ENCODE measurements at places on chromosomes 13 and 19. TPM values are rescaled to one million over a fixed set of nuclear protein-coding genes. Genes with fewer than 3 reads are reported as not detected.
A peak's percentile ranks its signal among the peaks of the same experiment; 100 is the strongest.

DNA sequence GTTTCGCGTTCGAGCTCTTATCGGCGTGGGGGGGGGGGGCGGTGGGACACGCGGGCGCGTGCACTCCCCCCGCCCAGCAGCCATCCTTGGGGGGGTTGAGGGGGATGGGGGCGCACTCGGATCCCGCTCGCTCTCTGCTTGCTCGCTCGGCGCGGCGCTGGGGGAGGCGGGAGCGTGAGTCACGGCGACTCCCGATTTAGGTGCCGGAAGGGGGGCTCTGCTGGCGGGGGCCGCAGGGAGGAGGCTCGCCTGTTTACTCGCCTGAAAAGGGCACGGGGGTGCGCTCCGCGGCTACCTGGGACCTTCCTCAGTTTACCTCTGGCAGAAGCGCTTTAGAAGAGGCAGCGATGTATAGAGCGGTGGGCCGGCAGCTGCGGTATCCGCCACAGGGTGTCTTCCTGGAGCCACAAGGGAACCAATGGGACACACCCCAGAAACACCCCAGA is 1.1 kb upstream of the PDE4A start:
- no peak for DNase-seq

DNA sequence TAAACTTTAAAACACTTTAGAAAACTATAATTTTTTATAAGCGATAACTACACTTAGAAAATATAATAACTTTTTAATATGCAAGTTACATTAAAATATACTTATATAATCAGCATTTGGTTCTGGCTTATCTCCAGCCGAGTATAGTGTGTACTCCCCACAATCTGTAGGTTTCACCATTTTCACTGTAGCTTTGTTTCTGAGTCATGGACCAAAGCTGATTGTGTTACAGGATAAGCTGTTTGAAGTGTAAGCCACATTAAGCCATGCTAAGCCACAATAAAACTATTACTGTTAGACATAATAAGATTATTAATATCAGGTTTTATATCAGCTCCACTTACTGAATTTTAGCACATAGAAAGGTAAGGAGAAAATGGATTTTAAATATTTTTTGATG is 43.8 kb downstream of the CCDC122 start:
- DNase-seq = no peak

DNA sequence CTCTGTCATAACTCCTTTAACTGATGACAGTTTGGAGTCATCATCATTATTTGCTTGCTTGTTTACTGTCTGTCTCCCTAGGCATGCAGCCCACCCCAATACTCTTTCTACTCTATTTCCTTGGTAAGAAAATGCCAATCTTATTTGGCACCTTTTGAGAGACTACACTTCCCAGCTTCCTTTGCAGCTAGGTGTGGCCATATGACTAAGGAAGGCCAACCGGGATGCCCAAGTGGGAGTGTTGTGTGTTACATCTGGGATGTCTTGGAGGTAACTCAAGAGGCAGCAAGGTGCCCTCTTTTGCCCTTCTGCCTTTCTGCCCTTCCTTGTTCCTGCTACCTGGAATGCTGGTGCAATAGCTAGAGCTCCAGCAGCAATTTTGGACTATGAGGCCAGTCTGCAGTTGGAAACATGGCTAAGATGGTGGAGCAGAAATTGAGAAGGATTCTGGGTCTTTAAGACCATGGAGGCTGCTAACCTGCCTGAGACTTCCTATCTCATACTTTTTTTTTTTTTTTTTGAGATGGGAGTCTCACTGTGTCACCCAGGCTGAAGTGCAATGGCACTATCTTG is 27.5 kb downstream of the C19orf81 start:
- no peak for DNase-seq

DNA sequence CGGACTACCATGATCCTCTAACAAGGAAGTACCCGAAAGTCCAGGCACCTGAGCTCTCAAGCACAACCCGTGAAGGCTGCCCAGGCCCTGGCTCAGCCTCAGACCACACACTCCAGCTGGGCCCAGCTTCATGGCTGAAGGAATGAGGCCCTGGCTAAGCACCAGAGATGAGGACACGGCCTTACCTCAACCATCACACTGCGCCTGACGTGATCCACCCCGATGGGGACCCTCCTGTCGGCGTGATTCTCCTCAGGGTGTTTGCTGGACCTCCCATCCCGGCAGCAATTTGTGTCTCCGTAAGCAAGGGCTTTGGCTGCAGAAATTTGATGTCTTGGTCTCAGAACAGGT is 56.5 kb downstream of the F2RL3 start:
- DNase-seq = no peak

Gene TMPRSS9
- total RNA-seq = not detected

Gene EVI5L
- 19.4 TPM for total RNA-seq

Gene PTPRS
- 51.5 TPM for total RNA-seq

GRCh38 chr13:99033814-99034213 is 56.0 kb upstream of the DOCK9 start:
- DNase-seq = no peak

Gene ZNF681
- total RNA-seq = 0.30 TPM

Gene RELB
- 2.9 TPM for total RNA-seq

DNA sequence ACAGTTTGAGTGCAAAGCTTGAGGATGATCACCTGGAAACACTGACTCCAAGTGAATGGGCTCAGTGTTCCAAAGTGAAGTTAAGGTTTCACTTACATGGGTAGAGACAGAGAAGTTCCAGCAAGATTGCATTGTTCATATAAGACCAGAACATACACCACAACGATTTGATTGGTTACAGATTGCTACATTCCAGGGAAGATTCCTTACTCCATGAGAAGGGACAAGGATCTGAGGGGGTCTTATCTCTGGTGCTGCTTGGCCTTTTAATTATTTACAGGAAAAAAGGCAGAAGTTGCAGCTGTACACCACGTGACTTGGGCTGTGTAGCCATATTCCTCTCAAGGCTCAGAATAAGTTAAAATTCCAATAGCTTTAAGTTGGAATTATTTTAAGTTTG is 12.3 kb downstream of the WDFY2 start:
- DNase-seq = no peak

Gene C19orf73
- total RNA-seq = 1.3 TPM

GRCh38 chr13:91278888-91279287 is 68.6 kb upstream of the MIR17HG start:
- DNase-seq = no peak

DNA sequence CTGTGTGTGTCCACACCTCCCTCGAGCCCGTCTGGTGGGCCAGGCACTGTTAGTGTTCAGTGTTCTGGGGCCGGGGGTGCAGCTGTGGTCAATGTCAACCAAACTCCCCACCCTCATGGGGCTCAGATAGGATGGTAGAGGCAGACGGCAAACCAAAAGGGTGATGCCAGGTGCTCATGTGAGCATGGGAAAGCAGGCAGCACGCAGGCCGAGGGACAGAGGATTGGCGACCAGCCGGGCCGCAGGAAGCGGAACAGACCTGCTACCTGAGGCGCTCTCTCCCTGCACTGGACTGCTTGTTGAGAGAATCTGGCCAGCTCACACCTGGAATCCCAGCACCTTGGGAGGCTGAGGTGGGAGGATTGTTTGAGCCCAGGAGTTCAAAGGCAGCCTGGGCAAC is 29.1 kb downstream of the DHX34 start:
- no peak for DNase-seq

DNA sequence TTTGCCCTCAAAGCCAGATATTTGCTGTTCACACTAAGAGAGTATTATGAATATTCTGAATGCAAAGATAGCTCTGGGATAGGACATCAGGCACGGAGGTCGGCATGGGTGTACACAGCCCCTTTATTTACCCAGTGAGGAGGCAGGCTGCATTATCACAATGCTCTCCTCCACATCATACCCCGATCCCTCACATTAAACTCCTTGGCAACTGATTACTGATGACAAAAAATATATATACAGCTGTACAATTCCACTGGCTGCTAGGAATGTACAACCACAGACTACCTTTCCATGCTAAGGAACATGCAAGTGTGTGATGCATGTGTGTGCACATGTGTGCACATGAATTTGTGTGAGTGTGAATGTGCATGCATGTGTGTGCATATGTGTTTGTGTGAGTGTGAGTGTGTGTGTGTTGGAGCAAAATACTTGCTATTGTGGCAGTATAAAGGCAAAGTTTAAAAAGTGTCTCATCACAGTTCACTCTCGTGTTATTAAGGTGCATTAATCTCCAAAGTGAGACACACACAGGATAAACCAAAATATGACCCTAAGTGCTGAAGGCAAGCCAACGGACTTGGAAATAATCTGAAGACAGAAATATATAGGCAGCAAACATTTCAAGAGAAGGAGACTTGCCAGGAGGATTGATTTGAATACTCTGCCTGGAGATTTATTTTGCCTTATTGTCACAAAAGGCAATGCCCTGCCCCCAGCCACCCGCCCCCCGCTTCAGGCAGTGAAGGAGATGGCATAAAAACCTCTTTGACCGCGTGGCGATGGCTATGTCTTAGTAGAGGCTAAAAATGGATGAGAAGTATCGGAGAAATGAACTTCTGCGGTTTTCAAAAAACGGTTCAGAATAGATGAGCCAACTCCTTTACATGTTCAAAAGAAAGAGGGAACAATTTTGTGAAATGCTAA is 274.8 kb downstream of the TSHZ3 start:
- no peak for DNase-seq

GRCh38 chr19:5083547-5083965 is 114.6 kb downstream of the KDM4B start:
- DNase-seq = peak; percentile 67

DNA sequence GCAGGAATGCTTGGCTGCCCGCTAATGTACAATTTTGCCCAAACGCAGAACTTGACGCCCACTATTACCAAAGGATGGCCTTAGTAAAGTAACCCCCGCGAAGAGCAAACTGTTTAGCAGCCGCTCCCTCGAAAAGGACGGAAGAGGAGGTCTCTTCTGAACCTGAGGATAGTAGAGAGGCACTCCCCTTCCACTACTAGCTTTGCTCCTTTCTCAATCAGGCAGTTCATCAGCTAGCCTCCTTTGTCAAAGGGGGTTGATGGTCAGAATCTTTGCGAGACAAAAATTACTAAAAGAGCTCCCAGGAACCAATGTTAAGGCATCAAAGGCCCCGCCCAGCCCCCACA is 534 bp downstream of the CAB39L start:
- no peak for DNase-seq

Gene GSX1
- total RNA-seq = not detected

DNA sequence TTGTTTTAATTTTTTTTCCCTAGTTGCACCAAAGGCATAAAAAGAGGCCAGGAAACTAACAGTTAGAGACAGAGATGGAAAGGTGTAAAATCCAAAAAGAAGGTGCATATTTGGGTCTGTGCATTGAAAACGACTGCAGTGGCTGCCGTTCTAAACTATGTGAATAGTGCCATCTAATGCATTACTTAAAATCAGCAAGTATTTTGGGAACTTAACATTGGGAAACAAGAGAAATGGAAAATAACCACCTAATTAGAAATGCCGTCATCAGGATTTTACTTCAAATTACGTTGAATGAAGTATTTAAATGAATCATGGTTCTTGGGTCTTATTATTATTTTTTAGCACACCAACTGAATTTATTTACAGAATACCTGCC is 189.5 kb upstream of the MIR17HG start:
- DNase-seq = no peak

Gene DNAJC15
- 32.9 TPM for total RNA-seq

Gene TINCR
- not detected for total RNA-seq

DNA sequence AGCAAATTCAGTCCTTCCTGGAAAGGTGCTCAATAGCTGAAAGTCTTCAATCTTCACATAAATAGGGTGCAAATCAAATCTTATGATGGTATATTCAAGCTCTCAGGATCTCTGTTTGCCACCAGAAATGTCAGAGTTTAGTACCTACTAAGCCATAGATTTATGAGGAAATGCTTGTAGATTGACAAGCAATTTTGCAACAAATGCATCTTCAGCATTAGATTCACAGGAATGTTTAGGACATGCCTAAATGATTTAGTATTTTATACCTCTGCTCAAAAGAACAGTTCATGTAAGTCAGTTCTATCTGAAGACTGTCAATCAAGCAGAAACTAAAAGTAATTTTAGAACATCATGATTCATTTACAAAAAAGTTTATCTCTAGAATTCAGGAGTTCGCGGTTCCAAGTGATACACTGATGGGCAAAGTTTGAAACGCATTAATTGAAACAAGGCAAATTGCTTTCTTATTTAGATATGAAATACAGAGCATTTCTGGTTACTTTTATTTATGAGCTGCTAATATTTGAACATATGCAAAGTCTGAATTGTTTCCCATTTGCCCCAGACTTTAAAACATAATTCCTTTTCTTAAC is 65.7 kb downstream of the DACH1 start:
- no peak for DNase-seq

- DNase-seq = no peak
These were observed 242.9 kb upstream of the DACH1 start for GRCh38 chr13:72109863-72110262.

DNA sequence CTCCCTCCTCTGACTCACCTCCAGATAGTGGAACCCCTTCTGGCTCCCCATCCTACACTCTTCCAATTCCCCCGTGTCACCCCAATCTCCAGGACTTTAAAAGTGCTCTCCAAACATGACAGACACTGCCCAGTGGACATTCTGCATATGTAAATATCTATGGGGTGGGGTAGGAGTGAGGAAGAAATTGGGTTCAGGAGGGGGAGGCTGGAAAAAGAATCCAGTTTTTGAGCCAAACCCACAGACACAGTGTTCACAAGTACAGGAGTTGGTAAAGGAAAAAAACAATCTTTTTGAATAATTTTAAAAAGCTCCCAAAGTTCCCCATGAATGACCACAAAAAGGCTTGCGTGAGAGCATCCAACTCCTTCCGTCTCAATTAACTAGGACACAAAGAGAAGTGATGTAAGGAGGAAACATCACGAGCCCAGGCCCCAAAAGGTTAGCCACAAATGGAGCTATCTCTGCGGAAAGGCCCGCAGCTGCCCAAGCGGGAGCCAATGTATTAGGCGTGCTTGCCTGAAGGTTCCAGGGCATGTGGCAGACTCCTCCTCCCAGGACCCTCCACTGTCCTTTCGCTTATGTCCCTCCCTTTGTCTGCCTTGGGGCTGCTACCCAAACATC is 18.0 kb downstream of the ZC3H4 start:
- DNase-seq = no peak

GRCh38 chr13:112771877-112772538 is 82.2 kb downstream of the ATP11A start:
- no peak for DNase-seq

DNA sequence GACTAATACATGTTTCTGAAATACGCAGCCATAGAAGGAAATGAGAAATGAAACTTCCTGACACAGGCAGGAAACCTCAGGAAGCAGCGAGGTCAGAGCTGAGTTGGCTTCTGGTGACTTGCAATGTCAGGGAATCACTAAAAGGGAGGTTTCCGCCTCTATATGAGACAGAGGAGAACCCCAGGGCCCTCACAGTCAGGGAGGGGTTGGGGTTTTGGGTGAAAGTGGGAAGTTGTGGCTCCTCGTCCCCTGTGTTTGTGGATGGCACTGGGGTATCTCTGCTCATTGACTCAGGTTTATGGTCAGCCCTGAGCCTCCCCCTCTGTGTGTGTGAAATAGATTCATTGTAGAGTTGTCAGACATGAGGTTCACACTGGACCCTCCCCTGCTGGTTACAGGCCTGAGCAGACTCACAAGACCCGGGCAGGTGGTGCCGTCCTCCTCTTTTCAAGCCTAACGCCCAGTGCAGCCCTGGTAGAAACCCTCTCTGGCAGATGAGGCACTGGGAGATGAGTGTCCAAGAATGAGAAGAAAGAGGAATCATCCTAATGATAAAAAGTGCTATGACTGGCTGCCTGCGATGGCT is 5.5 kb upstream of the LILRA6 start:
- peak; percentile 59 for DNase-seq

- DNase-seq = no peak
These were observed 102.7 kb downstream of the RAB20 start for GRCh38 chr13:110458594-110459365.
